Stimulated activated CD4-positive, alpha-beta T cell treated with anti-CD3 and anti-CD28 coated beads, Interleukin-15, amount 100 ng/mL, for 1 hour (primary cell): ENCODE measurements at places on chromosomes 3 and 15.

DNA sequence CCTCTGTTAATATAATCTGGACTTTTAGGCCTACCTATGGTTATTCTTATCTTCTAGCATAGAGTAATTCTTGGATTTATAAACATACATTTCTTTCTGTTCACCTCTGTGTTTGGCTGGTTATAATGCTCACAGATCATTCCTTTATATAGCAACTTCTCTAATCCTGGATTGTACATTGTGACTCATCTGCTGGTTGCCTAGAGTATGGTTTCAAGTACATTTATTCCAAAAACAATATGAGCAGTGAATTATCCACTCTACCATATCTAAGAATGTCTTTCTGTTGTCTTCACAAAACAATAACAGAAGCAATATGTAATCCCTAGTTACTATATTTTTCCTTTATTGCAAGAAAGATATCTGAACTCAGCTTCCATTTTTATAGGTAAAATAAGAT, 35.3 kb downstream of the FSIP1 start:
- no peak for DNase-seq

DNA sequence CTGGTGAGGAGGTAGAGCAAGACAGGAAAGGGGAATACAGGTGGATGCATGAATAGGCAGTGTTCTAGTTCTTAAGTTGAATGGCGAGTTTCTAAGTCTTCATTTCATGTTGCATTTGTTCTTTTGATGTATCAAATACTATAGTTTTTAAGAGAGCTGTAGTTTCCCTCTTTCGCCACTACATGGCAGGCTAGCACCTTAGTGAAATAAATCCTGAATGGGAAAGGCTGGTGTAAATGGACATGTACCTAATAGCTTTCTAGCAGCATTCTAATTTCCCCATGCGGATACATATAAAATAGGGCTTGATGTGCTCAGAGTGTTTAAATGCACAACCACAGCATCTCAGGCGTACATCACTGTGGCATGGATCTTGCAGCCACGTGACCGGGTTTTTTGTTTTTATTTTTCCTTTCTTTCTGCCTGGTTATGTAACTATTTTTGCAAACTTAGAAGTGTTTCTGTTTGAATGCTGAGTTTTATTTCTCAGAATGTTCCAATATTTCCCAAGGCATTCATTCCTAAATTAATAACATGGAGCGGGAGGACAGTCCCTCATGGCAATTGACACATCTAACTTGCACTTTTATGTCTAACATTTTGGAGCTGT, 23.5 kb upstream of the CLN6 start:
- no peak for DNase-seq

DNA sequence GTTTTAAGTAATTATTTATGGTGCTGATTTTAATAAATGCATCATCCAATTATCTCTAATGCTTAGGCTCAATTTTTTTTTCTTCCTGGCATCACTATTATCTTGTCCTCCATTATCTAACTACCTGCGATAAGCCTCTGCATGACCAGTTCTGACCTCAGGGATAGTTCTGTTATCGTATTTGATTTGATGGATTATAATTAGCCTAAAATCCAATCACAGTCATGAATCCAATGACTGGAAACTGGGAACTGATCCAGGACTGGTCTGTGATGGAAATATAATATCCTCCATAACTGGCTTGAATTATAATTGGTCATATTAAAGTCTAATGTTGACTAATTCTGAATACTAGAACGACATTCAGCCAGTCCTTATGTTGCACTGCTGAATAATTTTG, 1.1 kb downstream of the MYH15 start:
- DNase-seq, result no peak

DNA sequence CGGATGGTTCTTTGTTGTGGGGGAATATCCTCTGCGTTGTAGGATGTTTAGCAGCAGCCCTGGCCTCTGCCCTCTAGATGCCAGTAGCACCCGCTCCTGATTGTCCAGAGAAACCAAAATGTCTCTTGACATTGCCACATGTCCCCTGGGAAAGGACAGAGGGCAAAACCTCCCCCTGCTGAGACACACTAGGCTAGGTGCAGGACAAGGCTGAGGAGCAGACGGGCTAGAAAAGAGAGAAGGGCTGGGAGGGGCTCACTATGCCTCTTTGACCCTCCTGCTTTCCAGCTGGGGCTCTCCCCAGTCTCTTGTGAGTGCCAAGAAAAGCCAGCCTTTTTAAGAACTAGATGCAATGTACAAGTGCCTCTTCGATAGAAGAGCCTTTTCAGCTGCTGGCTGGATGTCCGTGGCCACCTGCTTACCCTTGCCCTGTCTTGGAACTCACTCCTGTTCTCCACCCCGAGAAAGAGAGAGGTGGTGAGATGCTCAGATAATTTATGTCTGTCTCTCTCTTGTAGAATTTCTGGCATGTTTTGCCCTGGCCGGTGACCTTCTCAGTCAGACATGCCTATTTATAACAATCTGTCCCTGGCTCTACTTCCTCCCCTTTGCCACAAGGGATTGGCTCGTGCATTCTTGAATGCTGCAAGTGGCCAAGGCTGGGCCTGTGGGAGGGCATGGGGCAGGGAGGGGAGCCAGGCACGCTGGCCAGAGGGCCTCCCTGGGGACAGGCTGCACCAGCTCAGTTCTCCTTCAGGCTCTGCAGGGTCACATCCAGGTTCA, 142.6 kb downstream of the RPLP1 start:
- no peak for DNase-seq

GRCh38 chr3:31117854-31118253, 223.4 kb upstream of the GADL1 start:
- DNase-seq, result no peak

DNA sequence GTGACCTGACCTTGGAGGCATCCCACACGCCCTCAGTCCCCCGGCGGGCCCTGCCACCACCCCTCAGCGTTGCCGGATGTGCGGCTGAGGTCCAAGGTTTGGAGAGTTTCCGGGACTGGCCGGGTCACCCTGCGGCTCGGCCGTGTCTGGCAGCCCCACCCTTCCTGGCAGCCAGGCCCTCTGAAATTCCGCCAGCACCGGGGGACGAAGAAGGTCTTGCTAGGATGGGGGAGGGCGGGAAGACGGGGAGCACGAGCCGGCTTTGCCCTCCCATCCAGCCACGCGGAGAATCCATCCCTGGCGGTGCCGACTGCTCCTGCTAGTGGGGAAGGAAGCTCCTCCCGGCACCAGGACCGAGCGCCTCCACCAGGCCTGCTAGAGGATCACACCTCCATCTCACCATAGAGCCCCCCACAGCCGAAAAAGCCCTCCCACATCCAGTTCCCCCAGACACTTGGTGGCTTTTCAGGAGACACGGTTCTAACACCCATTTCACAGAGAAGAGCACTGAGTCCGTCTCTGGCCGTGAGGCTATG, 81.5 kb downstream of the CPN2 start:
- DNase-seq, result no peak

DNA sequence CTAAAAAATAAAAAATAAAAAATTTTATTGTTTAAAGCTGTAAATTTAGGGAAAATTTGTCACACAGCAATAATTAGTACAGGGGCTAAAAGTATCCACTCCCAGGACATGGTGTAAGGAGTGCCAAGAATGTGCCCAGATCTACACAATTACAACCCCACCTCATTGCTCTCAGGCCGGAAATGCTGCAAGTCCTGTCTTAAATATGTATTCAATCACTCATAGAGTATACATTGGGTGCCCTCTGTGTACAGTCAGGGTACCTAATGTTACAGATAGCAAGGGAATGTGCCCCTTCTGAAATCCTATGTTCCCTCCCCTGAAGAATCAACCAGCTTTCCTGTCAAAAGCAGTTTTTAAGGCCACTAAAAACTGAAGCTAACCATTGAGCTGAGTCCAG, 106.6 kb downstream of the MECOM start:
- no peak for DNase-seq

GRCh38 chr3:86702381-86702958, 288.5 kb downstream of the VGLL3 start:
- no peak for DNase-seq

- no peak for DNase-seq
Measured at GRCh38 chr3:124609402-124609801, 120.8 kb upstream of the UMPS start.

- no peak for DNase-seq
Measured at GRCh38 chr15:90200534-90201129, 498 bp upstream of the SEMA4B start.

DNA sequence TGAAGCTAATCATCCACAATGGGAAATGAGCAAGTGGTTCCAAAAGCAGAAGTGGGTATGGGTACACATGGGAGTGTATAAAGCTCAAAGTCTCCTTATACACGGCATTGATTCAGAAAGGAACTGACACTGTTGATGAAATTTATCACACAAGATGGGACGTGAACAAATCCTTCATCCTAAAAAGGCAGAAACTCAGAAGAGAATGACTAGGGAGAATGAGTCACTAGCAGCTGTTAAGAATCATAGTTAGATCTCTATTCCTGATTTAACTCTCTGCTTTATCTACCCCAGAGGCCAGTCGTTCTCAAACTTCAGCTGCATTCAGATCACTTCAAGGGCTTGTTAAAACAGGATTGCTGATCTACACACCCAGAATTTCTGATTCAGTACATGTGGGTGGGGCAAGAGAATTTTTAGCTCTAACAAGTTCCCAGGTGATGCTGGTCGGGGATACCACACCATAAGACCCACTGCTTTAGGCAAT, 97.7 kb upstream of the PHLDB2 start:
- no peak for DNase-seq
